NCI-H2081 (cell line): ENCODE measurements at places on chromosomes 6 and 20.
A peak's percentile ranks its signal among the peaks of the same experiment; 100 is the strongest.

DNA sequence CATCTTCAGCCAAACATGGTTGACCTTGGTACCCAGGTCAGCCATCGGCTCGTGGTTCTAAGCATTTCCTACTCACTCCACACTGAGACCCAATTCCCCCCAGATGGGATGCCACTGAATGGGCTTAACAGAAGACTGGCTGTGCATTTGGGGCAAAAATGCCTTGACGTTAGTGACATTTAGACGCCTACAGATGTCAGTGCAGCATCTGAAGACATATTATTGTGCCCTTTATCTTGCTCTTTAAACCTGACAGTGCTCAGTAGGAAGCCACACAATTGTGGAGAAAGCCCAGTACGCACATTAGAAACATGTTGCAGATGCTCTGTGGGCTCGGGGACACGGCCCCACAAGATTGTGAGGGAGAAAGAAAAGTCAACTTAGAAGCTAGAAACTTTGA lies 414.7 kb downstream of the PTPRT start:
- no peak for DNase-seq

GRCh38 chr6:138953451-138953850 lies 34.6 kb downstream of the REPS1 start:
- no peak for DNase-seq

- peak; percentile 41 for DNase-seq
Measured at GRCh38 chr20:34983995-34984735, 28.5 kb downstream of the MYH7B start.

- DNase-seq, result no peak
Measured at GRCh38 chr6:32623693-32624092, 13.5 kb upstream of the HLA-DQA1 start.

DNA sequence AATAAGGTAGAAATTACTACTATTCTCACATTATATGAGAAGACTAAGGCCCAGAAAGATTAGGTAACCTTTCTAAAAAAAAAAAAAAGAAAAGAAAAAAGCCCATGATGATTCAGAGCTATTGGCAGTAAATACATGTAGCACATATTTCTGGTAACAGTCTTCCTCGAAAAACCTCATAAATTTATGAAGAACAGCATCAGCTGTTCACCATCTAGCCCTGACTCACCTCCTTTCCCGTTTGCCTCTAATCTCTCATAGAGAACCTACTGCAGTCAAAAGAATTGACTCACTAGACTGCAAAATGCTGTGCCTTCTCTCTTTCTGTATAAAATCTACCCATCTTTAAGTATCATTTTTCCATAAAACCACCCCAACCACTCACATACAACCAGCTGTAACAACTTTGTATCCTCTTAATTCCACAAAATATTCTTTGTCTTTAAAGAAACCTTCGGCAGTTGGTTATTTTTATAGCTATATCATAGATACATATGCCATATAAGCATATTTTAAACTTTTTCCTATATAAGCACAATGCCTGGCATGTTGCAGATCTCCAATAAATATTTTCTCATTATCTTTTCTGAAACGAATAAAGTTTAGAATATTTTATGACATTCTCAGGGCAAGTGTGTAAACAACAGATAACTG lies 152.7 kb upstream of the ENPP5 start:
- no peak for DNase-seq

DNA sequence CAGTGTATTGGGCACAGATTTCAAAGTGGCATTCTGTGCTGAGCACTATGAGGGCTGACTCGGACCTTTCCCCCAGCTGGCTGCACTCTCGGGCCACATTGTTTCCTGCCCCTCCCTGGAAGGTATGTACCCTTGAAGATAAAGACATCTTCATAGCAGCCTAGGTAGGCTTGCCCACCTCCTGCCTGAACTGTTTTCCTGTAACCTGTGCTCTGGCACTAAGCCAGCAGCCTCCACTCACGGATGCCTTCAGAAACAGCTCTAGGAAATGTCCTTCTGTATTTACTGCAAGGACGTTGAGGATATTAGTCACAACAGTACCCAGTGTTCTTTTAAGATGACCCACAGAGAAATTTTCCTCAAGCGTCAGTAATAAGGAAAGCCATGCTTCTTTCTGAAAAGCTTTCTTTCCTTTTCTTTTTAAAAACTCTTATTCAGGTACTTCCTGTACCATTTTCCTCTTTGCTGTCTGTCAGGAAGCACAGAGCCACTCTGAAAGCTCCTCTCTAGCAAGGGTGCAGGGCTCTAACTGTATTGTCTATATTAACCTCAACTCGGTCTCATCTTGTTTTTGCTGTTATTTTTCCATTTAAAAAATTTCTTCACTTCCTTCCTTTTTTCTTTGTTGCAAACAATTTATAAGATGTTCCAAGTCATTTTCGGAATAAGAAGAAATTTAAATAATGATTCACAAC lies 43.5 kb downstream of the TTI1 start:
- DNase-seq, result no peak

DNA sequence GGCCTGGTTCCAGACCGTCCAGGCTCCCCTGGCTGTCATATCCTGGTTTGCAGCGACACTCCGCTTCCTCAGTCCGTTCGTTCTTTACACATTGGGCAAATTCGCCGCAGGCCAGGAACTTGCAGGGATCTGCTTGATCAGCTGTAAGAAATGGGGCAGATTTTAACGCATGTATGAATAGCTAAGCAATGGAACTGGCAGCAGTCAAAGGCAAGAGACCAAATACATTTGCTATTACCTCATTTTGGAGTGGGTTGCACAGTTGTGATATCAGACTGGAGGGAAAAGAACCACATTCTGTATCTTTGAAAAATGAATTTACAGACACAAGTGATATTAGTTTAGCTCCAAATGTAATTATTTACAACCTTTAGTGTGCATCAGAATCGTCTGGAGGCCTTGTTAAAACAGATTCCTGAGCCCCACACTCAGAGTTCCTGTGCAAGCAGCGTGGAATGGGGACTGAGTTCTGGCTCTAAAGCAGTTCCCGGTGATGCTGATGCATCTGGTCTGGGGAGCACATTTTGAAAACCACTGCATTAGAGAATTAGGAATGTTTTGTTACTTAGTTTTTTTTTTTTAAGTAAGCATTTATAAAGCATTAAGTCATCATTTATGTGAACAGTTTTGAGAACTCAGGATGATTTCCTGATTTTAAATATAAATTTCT lies 141.3 kb downstream of the IMPG1 start:
- DNase-seq, result no peak

- DNase-seq, result no peak
Measured at GRCh38 chr6:150150458-150150820, 7.6 kb downstream of the PPP1R14C start.

- DNase-seq, result peak; percentile 50
Measured at GRCh38 chr6:34484899-34485298, 19.0 kb downstream of the PACSIN1 start.

DNA sequence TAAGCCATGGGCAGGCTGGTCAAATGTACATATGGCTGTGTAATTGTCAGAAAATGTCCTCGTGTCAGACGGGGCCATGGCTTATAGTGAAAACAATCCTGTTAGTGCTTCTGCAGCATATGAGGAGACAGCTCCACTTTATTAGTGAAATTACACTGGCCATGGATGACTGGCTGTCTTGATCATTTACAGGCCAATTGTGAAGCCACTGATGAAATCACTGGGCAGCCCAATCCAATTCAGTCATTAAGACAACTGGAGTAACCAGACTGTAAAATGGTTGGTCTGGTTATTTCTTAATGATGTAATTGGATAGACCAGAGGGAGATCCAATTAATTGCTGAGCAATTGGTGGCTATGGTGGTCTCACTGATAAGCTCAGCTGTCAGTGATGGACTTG lies 749.5 kb downstream of the KIF16B start:
- no peak for DNase-seq

DNA sequence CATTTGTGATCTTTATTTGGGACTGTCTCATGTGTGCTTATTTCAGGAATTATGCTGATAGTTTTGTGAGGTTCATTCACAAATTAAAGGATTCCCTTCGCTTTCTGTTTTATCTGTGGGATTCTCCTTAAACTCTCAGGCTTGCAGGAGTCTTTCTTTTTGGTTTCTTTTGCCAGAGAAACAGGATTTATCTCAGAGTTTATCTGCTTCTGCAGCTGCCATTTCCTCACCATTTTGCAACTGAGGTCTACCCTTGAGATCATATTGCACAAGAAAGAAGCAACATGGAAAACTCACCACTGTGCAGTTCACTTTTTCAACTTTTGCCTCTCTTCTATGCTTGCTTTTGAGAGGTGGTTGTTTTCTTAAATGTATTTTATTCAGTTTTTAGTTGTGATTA lies 201.0 kb downstream of the PRL start:
- no peak for DNase-seq

- DNase-seq, result peak; percentile 41
Measured at GRCh38 chr6:157873735-157874344, 50.8 kb downstream of the SNX9 start.

- DNase-seq, result no peak
Measured at GRCh38 chr6:168045141-168045691, 33.8 kb downstream of the FRMD1 start.

GRCh38 chr20:33811776-33812151 lies 616 bp downstream of the CHMP4B start:
- DNase-seq, result no peak

DNA sequence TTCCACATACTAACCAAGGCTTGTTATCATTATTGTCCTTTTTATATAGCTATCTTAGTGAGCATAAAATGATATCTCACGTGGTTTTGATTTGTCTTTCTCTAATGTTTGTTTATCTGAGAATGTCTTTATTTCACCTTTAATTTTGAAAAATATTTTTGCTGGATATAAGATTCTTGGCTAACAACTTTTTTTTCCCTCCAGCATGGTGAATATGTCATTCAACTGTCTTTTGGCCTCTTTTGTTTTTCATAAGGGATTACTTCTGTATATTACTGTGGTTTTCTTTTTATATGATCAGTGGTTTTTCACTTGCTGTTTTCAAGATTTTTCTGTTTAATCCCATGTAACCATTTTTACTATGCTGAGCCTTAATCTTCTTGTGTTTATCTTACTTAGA lies 141.0 kb downstream of the GRM1 start:
- no peak for DNase-seq

- no peak for DNase-seq
Measured at GRCh38 chr20:63567136-63567385, 7.0 kb downstream of the HELZ2 start.

DNA sequence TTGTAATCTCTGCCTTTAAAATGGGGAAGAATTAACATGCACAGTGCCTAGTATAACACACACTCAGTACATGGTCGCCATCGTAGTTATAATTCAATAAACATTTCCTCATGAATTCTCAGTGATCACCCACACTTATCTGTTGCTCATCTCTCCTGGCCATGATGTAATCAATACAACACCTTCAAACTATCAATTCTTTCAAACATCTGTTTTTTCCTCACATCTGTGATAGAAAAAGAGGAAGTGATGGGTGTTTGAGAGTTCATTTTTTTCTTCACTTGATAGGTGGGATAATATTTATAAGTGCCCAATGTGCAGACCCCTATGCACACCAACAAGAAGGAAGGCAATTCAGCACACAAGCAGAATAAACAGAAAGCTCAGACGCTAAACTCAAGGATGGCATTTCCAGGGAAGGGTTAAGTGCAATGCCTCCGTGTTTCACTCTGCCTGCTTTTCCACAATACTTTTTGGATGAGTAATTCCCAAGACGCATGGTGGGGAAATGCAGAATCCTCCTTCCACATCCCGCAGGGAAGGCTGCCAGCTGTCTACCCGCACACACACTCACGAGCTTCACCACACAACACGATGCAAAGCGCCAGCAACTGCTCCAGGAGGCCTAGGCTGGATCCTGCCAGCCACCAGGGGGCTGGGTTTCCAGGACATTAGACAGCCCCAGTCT lies 100.3 kb downstream of the GMPR start:
- DNase-seq, result no peak

- DNase-seq, result no peak
Measured at GRCh38 chr6:168272415-168273325, 46.9 kb downstream of the DACT2 start.

DNA sequence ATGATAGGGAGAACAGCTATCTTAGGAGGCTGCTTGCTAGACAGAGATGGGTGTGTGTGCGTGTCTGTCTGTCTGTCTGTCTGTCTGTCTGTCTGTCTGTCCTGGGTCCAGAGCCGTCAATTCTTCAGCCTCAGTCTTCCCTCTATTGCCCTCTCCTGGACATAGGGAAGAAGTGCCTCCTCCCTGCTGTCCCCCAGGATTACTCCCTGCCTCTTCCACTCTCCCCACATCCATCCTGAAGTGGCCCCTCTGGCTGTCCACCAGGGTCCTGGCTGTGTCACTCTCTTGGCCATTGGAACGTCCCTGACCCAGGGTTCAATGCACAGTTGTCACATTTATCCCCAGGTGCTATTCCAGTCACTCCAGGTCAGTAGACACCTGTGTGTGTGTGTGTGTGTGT lies 10.2 kb downstream of the TREML2 start:
- DNase-seq, result no peak

DNA sequence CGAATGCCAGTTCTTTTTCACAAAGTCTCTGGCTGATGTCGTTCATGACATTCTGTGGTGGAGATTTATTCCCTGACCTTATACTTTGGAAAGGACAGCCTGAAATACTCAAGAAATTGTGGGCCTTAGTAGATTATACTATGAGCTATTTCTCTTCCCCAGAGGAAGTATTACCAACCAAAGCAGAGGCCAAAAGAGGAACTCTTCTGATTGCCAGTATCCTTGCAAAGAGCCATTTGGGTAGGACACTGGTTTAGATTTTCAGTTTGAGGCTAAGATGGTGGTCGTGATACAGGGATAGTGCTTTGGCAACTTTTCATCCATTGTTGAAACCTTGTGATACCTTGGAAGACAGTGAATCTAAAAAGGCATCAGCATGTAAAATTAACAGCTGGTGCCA lies 327.3 kb downstream of the HACE1 start:
- no peak for DNase-seq
